ENCODE measurements at places on chromosomes 2 and 18.

DNA sequence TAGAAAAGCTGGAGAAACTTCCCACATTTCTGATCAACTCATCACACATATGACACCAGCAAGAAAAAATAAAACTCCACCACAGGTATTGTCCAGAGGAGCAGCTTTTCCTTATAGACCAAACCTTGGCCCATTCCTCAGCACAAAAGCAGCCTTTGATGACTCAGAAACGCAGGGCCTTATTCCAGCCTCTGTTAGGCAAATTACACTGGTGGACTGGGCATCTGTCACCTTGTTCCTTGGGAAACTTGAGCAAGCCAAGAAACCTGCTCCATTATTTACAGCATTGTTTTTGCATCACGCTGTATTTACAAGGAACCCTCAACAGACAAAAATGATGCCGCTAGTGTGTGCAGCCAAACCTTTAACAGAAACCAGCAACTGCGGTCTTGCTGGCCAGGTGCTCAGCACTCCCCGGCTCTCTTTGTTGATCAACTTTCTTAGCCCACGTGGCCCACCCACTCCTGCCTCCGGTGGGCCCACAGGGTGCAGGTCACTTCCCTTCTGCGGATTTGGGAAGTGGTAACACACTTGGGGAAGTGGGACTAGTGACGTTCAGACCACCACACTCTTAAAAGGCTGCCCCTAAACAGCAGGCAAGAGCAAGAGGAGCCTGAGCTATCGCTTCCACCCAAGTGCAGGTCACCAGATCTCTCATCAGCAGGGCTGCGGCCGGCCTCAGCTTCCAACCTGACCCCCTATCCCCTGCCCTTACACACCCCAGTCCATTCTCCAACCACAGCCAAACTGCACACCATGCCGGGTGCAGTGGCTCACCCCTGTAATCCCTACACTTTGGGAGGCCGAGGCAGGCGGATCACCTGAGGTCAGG, 1.5 kb downstream of the AP1S3 start:
- no peak for DNase-seq

DNA sequence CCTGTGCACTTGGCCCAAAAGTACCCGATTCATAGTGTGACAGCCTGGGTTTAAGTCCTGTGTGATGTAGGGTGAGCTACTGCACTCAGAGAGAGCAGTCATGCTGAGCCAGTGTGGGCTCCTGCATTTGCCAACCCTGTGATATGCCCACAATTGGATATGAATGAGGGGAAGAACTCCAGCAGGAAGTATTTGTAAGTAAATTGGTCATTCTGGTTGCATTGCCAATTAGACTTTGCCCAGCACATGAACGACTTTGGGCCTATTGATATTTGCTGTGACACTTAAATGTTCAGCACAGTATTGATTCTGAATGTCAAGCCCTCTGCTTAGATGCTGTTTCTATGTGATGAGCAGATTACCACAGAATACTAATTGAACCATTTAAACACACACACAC, 570.9 kb downstream of the PIK3C3 start:
- no peak for DNase-seq

DNA sequence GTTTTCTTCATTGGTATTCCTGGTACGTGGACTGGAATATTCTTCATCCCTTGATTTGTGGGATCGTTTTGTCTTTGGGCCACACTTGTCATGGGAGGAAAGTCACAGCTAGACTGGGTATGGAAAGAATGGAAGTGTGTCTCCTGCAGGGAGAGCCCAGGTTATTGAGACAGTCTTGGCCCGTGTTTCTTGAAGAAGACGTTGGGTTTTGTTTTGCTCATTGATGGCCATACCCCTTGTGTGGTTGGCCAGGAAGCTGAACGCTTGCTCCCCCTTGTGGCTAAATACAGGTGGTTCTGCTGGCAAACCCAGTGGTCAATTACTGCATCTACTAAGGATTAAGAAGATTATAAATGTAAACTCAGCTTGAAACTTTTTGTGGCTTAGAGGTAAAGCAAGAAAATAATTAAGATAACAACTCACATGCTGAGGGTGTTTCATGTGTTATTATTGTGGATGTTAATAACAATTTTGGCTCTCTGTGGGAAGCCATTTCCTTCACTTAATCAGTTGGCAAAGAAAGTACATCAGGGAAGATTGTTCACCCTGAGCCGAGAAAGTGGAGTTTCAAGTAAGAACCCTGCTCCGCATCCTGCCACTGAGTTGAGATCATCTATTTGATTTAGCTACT, 91.8 kb downstream of the NEDD4L start:
- peak; percentile 70 for DNase-seq

GRCh38 chr2:34093790-34094189, 494.7 kb upstream of the FAM98A start:
- no peak for DNase-seq
